ENCODE measurements at places on chromosomes 12 and 14. TPM values are rescaled to one million over a fixed set of nuclear protein-coding genes. Genes with fewer than 3 reads are reported as not detected.

The ZDHHC22 gene
- polyA plus RNA-seq: not detected

The SP1 gene
- 59.2 TPM for polyA plus RNA-seq

GRCh38 chr14:104151566-104152245 lies 13.3 kb downstream of the KIF26A start:
- no peak for DNase-seq

DNA sequence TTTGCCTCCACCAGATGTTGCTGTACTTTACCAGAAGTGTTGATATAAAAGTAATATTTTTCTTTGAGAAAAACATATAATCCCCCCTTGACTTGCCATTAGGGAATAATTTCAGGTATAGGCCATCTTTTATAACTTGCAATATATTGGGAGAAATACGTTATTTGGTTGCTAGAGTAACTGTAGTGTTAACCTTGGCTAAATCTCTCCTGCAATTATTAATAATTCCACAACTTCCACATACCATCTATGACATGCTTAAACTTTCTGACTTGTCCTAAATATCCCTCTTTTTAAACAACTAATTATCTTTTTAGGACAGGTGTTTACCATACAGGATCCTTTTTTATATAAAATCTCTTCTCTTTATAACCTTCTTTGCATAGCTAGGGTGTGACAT lies 1048.2 kb downstream of the SLC16A7 start:
- no peak for DNase-seq

DNA sequence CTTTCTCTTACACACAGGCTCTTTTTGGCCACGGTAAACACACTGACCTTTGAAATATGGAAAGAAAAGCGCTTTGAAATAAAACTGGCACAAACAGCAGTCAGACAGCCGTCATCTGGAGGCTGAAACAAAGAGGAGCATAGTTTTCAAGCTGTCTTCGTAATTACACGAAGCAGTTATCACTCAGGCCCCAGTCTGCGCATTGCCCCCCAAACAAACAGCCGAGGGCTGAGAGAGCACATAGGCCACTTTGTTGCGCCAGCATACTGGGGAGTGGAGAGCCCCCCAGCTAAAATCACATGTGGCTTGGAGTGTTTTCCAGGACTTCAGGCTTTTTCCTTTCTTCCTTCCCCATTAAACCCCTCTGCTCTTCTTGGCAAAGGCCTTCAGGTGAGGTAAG lies 142.9 kb upstream of the BTG1 start:
- no peak for DNase-seq

DNA sequence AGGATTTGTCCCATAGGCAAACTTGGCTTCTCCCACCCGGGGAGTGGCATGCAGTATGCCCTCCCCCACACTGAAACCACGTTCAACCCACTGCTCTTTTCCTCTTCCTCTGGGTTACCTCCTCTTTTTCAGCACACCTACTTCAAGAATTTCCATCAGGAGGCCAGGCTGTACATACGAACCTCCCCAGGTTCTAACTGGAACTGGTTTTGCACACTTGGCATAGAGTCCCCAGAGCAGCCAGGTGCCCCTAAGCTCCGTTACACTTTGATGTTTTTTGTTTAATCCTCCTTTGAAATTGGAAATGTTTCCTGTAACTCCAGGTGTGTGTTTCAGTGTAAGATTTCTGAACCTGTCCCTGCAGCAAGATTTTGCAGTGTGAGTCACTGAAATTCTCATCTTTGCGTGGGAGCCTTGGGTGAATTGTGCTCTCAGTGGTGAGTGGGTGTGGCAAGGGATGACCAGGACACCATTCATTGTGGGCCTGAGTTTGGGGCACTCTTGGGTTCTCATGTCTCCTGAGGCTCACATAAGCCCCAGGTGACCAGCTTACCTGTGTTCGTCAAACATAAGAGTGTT lies 18.2 kb downstream of the CD9 start:
- DNase-seq: no peak

DNA sequence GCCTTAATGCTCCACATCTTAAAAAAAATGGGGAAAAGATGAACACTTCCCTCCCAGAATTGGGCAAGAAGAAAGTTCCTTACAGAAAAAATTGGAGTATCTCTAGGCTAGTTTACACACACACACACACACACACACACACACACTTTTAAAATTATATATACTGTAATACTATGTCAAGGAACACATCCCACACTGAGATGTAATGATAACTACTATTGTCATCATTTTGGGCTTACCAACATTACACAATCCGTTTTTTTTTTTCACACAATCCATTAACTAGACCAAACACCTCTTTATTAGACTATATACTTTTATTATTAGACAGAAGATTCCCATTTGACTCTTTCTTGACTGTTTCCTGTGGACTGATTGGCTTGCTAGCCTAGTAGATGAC lies 2.5 kb downstream of the LTBR start:
- no peak for DNase-seq

DNA sequence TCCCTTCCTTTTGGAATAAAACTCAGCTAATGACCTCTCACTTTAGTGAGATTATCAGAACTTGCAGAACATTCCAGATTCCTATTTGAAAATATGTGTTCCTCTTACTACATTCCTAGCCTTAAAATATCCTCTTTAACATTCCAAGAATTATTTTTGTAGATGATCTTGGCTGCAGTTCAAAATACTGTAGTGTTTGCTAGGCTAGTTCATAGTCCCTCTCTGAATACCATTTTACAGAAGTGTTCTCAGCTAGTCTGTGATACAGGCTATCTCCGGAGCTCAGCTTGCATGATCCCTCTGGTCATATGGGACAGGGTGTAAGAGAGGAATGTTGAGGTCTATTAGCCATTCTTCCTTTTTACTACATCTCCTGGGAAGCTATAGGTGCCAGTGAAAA lies 17.6 kb upstream of the GPR33 start:
- no peak for DNase-seq

The KRT2 gene
- polyA plus RNA-seq: not detected

GRCh38 chr14:51818748-51819380 lies 41.5 kb upstream of the GNG2 start:
- no peak for DNase-seq
